MG63 (cell line): ENCODE measurements at places on chromosomes 12 and 14.

DNA sequence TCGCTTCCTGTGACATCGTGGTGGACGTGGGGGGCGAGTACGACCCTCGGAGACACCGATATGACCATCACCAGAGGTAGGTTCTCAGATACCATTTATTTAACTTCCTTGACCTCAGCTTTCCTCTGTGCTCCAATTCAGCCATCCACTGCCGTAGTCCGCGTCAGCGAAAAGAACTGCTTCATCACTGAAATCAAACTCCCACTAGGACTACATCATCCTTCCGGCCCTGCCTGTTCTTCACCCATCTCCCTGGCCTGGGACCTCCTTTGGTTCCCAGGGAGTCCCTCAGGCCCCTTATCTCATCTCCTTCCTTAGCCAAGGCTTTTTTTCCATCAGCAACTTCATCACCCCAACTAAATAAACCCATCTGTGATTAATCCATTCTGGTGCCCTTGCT, 692 bp downstream of the MYG1 start:
- peak; percentile 17 for DNase-seq

DNA sequence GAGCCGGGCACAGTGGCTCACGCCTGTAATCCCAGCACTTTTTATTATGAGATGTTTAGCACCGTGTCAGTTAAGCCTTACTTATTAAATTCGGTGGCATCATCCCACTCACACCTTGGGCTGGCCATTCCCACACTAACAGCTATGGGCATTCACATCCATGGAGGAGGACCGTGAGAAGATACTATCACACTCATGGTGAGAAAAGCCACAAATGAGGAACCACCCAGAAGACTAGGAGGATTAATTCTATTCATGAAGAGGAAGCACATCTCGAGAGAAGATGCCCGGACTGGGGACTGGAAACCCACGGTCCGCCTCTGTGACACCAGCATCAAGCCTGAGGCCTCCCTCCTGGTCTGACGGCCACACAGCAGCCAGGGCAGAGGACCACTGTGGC, 4.9 kb downstream of the CDC42BPB start:
- DNase-seq: no peak

DNA sequence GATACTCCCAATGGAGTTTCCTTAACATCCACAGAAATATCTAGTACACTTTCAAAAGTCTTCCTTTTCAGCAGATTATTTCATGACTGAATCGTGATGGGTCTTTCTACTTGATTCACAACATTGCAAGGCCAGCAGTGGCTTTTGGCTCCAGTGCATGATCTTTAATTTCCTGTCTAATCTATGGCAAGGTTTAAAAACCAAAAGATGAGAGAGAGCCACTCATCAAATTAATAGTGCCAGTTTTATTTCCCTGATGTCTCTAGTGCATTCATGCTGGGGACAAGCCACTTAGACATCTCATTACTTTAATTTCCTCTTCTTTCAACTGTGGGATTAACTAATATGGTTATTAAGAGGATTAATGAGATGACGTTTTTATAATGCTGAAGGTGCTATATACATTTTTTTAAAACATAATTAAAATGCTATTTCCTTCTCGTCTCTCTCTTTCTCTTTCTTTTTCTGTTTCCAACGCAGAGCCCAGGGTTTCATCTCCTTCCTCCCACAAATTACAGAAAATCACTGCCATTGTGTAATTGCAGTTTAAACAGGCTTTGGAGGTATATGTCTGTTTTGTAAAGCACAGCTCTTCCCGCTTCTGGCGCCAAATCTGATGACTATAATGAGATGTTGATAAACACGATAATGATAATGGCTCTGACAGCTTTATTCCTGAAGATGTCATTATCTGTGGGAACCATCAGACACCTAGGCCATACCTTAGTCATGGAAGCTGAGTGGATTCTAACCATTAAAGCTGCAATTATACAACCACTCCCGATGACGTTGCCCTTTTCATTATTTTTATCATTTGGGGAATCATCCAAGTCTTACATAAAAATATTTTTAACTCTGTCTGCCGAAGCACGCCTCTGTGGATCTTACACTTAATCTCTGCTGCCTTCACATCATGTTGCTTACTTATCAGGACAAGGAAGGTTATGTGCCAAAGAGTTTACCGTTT, 103.1 kb upstream of the PPM1H start:
- DNase-seq: no peak

GRCh38 chr14:50379563-50379962, 17.1 kb downstream of the CDKL1 start:
- DNase-seq: no peak

- DNase-seq: no peak
These were observed 11.6 kb downstream of the MBD6 start for GRCh38 chr12:57534250-57534649.

DNA sequence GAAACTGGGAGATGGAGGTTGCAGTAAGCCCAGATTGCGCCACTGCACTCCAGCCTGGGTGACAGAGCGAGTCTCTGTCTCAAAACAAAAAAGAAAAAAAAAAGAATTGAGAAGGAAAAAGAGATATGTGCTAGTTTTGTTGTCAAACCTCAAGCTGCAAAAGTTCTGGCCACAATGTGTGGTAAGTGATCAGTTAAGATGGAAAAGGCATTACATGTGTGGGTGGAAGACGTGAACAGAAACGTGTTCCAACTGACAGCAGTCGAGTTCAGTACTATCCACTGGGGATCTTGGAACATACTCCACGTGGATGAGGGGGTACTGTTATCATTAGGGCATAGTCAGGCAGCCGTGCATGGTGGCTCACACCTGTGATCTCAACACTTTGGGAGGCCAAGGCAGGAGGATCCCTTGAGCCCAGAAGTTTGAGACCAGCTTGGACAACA, 17.3 kb downstream of the GPR68 start:
- DNase-seq: no peak

DNA sequence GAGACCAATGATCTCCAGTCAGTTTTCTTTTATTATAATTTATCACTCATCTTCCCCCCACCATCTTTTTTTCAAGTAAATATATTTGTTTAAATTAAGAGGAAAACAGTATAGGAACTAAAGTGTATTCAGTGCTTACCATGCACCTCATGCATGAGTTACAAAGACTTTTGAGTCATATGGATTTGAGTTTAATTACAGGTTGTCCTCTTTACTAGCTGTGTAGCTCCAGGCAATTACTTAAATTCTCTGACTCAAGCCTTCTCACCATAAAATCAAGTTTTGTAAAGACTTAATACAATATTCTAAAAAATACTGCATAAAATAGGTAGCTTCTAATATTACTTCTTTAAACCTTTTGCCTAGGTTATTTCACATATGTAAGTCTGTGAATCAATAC, 251.3 kb downstream of the SLC16A7 start:
- DNase-seq: no peak

- no peak for DNase-seq
These were observed 3.5 kb downstream of the CLEC9A start for GRCh38 chr12:10033783-10034545.

DNA sequence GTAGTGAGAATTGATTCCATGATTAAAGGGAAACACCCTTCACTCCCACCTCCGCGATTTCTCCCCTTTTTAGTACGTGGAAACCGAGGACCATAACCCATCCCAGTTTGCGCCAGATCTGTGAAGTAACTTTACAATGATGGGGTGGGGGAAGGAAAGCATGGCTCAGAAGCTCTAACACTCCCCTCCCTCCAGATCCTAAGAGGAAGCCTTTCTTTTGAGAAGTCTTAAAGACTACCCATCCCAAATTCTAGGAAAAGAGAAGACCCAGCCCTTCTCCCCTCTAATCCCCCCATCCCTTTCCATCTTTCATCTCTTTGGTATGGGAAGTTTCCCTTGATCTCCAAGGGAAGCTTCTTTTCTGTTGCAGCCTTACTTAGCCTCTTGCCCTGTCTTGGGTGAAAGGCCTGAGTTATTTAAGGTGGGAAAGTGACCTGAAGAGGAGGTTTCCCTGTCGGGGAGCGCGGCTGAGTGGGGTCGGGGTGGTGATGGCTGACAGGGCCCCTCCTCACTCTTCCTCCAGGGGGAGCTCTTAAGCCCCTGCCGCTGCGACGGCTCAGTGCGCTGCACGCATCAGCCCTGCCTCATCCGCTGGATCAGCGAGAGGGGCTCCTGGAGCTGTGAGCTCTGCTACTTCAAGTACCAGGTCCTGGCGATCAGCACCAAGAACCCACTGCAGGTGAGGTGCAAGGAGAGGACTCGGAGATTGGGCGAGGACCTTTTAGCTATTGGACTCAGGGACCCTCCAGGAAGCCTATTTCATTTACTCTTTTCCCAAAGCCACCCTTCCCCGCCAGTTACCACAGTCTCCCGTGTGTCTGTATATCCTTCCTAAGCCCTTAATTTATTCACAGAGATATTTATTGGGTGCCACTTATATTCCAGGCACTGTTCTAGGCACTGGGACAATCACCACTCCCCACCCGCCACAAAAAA, 1.8 kb downstream of the MARCHF9 start:
- no peak for DNase-seq

DNA sequence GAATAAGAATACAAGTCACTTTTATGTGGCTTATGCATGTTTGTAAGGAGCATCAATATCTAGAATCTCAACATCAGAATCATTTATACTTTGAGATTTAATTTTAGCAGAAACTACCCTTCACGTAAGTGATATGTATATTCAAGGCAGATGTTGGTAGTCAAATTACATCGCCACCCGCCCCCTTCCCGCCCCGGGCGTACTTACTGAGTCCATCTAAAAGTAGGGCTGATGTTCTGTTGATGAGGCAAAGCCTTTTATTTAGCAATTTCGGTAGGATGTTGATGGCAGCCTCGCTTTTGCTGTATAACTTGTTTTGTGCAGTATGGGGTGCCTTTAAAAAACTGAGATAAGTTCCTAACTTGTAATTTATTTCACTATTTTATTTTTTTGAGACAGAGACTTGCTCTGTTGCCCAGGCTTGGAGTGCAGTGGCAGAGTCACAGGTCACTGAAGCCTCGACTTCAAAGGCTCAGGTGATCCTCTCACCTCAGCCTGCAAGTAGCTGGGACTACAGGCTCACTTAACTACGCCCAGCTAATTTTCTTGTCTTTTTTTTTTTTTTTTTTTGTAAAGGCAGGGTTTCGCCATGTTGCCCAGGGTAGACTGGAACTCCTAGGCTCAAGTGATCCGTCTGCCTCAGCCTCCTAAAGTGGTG, 30.8 kb downstream of the KTN1 start:
- no peak for DNase-seq

GRCh38 chr12:15356951-15357364, 34.6 kb downstream of the PTPRO start:
- no peak for DNase-seq

DNA sequence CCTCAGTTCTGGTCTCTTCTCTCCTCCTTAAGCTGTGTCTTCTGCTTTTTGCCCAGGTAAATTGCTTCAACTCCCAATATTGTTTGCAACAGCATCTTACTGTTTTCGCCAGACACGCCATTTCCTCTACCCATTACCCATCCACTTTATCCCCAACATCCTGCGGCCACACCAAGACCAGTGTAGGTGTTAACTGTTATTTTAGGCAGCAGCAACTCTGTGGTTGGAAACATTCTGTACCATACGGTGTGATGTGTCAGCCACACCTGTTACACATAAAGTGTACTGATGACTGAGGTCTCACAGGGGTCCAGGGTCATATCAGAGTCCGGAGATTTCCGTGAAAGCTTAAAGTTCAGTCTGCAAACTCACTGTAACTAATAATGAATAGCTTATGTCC, 21.8 kb upstream of the KLRD1 start:
- DNase-seq: no peak

- no peak for DNase-seq
These were observed 76.2 kb downstream of the PIWIL1 start for GRCh38 chr12:130413909-130414308.

- no peak for DNase-seq
These were observed 20.7 kb downstream of the EPYC start for GRCh38 chr12:90984114-90984513.

DNA sequence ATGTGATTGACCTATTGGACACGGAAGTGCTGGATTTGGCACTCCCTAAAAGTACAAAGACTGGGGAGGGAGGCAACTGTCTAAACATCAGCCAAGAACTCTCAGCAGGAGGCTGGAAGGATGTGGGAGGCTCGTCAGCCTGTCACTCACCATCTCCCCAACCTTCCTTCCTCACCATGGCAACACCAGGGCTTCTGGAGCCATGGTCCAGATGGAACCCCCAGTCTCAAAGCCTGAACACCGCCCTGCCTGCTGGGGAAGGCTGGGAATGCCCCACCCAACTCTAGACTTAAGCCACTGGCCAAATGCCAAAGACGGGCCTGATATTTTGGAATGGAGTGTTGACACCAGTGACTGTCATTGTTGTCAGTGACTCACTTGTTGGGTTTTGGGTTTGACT, 55.3 kb downstream of the GALNT16 start:
- peak; percentile 59 for DNase-seq

DNA sequence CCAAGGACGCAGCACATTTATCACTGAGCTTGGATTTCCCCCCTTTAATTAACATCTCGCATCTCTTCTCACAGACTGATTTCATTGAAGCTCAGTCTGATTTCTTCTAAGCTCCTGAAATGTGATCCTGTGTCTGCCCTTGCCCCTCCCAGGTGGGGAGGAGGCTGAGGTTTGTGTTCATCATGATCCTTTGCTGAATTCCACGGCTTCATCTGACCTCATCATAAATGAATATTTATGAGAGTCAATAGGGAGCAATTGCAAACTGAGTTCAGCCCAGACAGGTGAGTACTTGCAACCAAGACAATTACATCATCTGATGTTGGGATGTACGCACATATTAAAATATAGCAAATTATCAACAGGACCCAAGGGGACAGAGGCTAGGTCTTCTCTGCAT, 72.4 kb downstream of the MAP1LC3B2 start:
- no peak for DNase-seq

DNA sequence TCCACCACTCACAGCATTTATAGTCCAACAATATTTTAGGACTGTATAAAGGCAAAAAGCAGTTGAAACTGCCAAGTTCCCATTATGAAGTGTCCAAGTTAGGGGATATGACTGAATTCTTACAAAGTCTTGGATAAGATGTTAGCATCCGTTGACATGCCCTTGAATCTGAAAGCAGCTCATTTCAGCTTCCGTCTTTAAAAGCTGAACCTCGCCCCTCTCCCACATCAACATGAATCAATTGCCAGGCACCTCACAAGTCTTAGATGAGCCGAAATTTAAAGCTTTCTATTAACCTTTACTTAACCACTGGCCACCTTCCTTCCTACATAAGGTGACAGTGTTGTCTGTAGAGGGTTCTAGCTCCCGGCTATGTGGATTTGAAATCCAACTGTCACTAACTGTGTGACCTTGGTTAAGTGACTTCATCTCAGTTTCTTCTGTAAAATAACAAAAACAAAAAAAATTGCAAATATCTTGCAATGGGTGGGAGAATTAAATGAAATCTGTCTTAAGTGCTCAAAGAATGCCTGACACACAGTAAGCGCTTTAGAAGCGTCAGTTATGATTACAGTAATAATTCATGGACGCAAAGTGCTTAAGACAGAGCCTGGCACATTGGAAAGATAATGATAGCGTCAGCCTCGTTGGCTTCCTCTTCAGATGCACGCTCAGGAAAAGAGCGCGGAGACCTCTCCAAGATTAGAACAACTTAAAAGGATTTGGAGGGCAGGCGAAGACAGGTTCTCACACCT, 1.2 kb downstream of the PPP1CC start:
- DNase-seq: no peak

- no peak for DNase-seq
These were observed 21.8 kb downstream of the ADCY6 start for GRCh38 chr12:48767047-48767446.

GRCh38 chr12:49868952-49869815, 26.3 kb upstream of the BCDIN3D start:
- DNase-seq: peak; percentile 47
